ENCODE measurements at places on chromosomes 12 and 14. TPM values are rescaled to one million over a fixed set of nuclear protein-coding genes. Genes with fewer than 3 reads are reported as not detected.

Gene NPFF
- total RNA-seq: not detected

GRCh38 chr12:92859650-92860386 lies 69.3 kb downstream of the EEA1 start:
- no peak for DNase-seq
- no peaks in the 10 kb centered on the region for H3K27me3 ChIP-seq
- no peak overlapping the region for H3K4me3 ChIP-seq
- H3K27ac ChIP-seq: no peak overlapping the region

DNA sequence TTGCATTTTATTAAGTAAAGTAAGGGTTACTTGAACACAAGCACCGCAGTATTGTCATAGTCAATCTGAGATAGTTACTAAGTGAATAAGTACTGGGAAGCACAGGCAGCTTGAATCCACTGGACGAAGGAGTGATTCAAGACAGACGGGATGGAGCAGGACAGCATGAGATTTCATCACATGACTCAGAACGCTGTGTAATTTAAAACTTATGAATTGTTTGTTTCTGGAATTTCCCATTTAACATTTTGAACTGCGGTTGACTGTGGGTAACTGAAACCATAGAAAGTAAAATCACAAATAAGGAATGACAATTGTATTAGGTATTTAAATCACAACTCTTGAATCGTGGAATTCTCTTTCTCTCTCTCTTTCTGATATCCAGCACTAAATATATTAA lies 1630.4 kb upstream of the SEL1L start:
- DNase-seq: no peak
- H3K27ac ChIP-seq: no peak overlapping the region
- H3K4me1 ChIP-seq: no peaks in the 10 kb centered on the region
- no peak overlapping the region for H3K4me3 ChIP-seq
- H3K36me3 ChIP-seq: no peaks in the 10 kb centered on the region

GRCh38 chr14:75015496-75015895 lies 12.8 kb downstream of the EIF2B2 start:
- DNase-seq: no peak
- H3K4me1 ChIP-seq: no peaks in the 10 kb centered on the region
- H3K27ac ChIP-seq: no peak overlapping the region
- no peaks in the 10 kb centered on the region for H3K27me3 ChIP-seq
- peaks cover 100% of the 10 kb centered on the region for H3K36me3 ChIP-seq
- no peak overlapping the region for H3K4me3 ChIP-seq

Gene KCNK10
- total RNA-seq: 8.7 TPM

- H3K4me1 ChIP-seq: no peaks in the 10 kb centered on the region
- no peak overlapping the region for H3K4me3 ChIP-seq
- peak; percentile 62 for DNase-seq
- H3K27me3 ChIP-seq: peaks cover 16% of the 10 kb centered on the region
- H3K27ac ChIP-seq: no peak overlapping the region
These were observed 40.5 kb upstream of the KCNA5 start for GRCh38 chr12:5003025-5003666.

GRCh38 chr14:29648045-29648444 lies 279.6 kb downstream of the PRKD1 start:
- H3K4me1 ChIP-seq: no peaks in the 10 kb centered on the region
- no peaks in the 10 kb centered on the region for H3K36me3 ChIP-seq
- H3K27me3 ChIP-seq: no peaks in the 10 kb centered on the region
- DNase-seq: no peak
- H3K4me3 ChIP-seq: no peak overlapping the region

Gene NAV3
- 4.7 TPM for total RNA-seq

GRCh38 chr12:64780132-64780530 lies 20.9 kb upstream of the GNS start:
- H3K27me3 ChIP-seq: peaks cover 43% of the 10 kb centered on the region
- DNase-seq: no peak
- no peaks in the 10 kb centered on the region for H3K36me3 ChIP-seq
- peak overlapping the region; percentile 85 for H3K4me3 ChIP-seq
- peaks cover 45% of the 10 kb centered on the region for H3K4me1 ChIP-seq
- peak overlapping the region; percentile 88 for H3K27ac ChIP-seq

- no peak overlapping the region for H3K4me3 ChIP-seq
- peaks cover 23% of the 10 kb centered on the region for H3K4me1 ChIP-seq
- no peak overlapping the region for H3K27ac ChIP-seq
These were observed 54.3 kb downstream of the DENND5B start for GRCh38 chr12:31536672-31537071.

DNA sequence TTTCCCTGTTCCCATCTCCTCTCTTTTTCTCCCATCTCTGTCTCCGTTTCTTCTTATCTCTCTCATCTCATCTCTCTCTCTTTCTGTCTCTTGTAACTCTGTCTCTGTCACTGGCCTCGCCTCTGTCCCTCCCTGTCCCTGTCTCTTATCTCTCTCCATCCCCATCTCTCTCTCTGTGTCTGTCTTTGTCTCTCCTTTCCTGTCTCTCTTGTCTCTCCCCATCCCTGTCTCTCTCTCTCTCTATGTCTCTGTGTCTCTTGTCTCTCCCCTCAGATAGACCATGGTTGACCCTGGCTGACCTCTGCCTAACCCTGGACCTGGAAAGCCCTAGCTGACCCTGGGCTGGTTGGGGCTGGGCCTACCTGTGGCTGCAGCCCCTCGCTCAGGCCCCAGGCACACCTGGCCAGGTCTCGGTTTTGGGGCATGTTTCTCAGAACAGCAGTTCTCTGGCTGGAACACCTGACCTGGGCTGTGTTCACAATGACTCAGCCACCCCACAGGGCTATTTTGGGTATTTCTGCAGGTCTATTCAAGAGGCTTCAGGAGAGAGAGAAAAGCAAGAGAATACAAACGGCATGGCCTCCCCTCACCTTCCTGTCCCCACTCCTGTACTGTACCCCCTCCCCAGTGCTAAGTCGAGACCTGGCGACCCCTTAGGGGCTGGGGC lies 174.4 kb downstream of the TMEM121 start:
- no peaks in the 10 kb centered on the region for H3K4me1 ChIP-seq
- no peak for DNase-seq
- peak overlapping the region; percentile 47 for H3K27ac ChIP-seq
- no peaks in the 10 kb centered on the region for H3K27me3 ChIP-seq
- no peak overlapping the region for H3K4me3 ChIP-seq
